ENCODE measurements at places on chromosomes 12 and 14. TPM values are rescaled to one million over a fixed set of nuclear protein-coding genes. Genes with fewer than 3 reads are reported as not detected.

The ADAM21 gene
- total RNA-seq, result 0.08 TPM

The REP15 gene
- total RNA-seq, result 1.9 TPM

The SIRT4 gene
- total RNA-seq, result 1.5 TPM

The RAPGEF3 gene
- 5.8 TPM for total RNA-seq

The RNF31 gene
- total RNA-seq, result 48.6 TPM

The FITM1 gene
- total RNA-seq, result 0.46 TPM

The KRT79 gene
- not detected for total RNA-seq

The CEP170B gene
- total RNA-seq, result 17.8 TPM

DNA sequence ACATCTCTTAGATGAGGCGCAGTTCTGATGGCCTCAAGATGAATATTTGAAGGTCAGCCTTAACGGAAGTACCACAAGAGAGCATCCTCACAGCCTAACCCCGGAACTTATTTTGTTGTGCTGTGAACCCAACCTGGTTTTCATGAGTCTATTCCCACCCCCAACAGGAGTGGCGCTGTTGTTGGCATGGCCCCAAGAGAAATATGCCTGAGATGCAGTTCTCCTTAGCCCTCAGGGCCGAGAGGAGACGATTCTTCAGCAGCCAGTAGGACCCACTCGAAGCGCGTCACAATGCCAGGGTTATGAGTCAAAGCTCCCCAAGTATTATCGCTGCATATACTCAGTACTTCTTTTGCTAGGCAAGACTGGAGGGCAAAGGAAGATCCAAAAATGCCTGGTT, 24.5 kb upstream of the BCL11B start:
- no peaks in the 10 kb centered on the region for H3K4me1 ChIP-seq
- H3K27me3 ChIP-seq, result peaks cover 2% of the 10 kb centered on the region
- no peak overlapping the region for H3K4me3 ChIP-seq
- no peak overlapping the region for H3K27ac ChIP-seq
- no peak for DNase-seq

GRCh38 chr12:23751641-23752040, 197.8 kb downstream of the SOX5 start:
- H3K36me3 ChIP-seq, result no peaks in the 10 kb centered on the region
- DNase-seq, result no peak

GRCh38 chr12:104761611-104762010, 196.5 kb downstream of the SLC41A2 start:
- no peak overlapping the region for H3K4me3 ChIP-seq
- H3K27ac ChIP-seq, result no peak overlapping the region
- no peaks in the 10 kb centered on the region for H3K4me1 ChIP-seq
- no peak for DNase-seq

DNA sequence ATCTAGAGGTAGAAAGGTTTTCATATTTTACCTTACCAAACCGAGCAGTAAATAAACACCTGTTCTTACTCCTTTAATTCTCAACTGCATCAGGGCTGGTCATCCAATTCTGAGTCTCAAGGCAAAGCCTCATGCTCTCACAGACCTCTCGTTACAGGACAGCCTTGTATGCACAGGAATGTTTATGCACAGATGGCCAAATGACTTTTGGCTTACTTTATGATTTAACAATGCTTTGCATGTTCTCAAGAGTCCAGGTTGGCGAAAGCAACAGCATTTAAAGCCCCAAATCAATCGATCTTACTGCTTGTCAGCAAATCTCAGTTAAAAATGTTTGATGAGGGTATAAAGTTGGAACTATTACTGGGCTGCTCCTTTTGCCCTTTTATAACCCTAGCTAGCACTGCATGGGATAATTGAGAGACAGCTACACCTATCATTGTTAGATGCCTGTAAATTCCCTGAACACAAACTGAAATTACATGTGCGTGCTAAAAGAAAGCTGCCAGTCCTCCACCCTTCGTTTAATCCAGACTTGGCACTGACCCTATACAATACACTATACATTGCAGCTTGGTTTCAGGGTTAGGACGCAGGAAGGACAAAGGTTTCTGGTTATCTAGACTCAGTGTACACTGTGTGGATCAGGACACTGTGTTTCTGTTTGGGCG, 63.6 kb downstream of the TMCC3 start:
- no peak for DNase-seq
- no peaks in the 10 kb centered on the region for H3K4me1 ChIP-seq
- no peaks in the 10 kb centered on the region for H3K27me3 ChIP-seq
- no peak overlapping the region for H3K4me3 ChIP-seq

- DNase-seq, result no peak
- H3K36me3 ChIP-seq, result no peaks in the 10 kb centered on the region
- no peaks in the 10 kb centered on the region for H3K27me3 ChIP-seq
- H3K4me1 ChIP-seq, result no peaks in the 10 kb centered on the region
These were observed 127.7 kb downstream of the SNAPC1 start for GRCh38 chr14:61889914-61890351.

DNA sequence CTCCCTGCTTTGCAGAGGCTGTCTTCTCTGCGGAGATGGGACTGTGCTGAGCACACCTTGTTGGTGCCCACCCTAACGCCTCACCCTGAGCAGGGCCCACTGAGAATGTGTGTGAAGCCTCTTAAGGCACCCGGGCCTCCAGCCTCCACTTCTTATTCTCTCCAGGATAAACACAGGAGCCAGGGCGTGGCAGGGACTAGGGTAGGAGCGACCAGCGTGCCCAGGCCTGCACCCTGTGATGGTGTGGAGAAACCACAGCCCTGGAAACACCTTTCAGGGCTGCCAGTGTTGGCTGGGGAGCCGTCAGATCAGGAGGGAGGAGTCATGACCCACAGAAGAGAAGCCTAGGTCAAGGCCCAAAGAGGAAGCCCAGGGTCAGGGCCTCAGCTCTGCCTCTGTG, 41.3 kb downstream of the VDR start:
- no peak for DNase-seq
- no peaks in the 10 kb centered on the region for H3K27me3 ChIP-seq
- no peaks in the 10 kb centered on the region for H3K4me1 ChIP-seq
- H3K4me3 ChIP-seq, result no peak overlapping the region
- no peak overlapping the region for H3K27ac ChIP-seq

DNA sequence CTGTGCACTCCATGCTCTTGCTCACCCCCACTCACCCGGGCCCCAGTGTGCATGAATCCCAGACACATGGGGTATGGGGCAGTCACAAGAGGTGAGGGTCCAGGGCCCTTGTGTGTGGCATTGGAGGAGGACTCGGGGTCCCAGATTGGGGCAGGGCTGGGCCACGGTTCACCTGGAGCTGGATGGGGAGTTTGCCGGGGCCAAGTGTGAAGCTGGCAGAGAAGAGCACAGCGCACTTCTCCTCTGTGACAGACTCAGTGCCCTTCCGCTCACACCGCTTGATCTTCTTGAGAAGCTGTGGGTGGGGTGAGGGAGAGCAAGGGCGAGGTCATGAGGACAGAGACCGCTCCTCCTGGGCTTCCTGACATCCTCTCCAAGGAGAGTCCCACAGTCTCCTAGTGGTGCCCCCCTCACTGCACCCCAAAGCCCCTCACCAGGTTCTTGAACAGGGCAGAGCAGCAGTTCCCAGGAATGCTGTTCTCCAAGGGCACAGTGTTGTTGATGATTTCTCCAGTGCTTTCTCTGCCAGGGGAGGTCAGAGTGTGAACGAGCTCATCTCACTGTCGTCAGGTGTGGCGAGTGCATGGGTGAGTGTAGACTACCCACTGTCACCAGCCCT, 6.8 kb downstream of the STAT6 start:
- no peak overlapping the region for H3K27ac ChIP-seq
- H3K4me3 ChIP-seq, result no peak overlapping the region
